NCI-H187 (cell line): ENCODE measurements at places on chromosomes 3 and 15.

- no peak for DNase-seq
These were observed 157.8 kb downstream of the PDCD6IP start for GRCh38 chr3:33956206-33956605.

DNA sequence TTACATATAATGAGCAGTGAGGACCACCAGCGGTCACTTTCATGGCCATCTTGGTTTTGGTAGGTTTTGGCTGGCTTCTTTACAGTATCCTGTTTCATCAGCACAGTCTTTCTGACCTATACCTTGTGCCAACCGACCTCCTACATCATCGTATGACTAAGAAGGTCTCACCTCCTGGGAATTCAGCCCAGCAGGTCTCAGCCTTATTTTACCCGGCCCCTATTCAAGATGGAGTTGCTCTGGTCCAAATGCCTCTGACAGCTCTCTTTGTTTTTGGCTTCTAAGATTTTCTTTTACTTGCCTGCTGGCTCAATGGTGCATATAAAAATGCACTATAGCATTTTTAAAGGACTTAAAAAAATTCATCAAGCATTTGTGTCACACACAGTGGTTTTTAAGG is 3.2 kb upstream of the MME start:
- no peak for DNase-seq

DNA sequence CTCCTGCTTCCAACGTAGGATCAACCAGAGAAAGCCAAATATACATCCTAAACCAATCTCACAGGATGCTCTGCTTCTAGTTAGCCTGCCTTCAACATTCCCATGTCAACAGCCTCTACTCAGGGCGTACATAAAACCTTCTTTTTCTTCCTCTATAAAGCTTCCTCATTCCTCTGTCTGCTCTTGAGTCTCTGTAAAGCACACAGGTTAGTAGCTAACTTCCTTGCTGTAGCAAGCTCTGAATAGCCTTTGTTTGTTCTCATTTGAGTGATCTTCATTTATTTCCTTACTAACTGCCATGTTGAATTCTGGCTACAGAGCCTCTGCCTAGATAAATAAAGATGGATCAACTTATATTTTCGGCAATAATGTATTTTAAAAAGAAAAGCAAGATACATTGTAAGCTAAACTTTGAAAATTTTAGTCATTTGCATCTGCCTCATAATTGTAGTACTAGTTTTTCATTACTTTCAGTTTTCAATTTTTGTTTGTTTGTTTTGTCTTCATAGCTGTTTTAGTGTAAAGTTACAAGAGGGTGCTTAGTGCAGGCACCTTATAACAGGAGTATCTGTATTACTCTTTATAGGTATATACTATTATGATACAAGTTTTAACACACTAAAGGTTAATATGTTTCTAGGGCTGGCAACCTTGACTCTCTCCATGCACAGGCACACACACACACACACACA is 498.2 kb downstream of the PYDC2 start:
- no peak for DNase-seq

DNA sequence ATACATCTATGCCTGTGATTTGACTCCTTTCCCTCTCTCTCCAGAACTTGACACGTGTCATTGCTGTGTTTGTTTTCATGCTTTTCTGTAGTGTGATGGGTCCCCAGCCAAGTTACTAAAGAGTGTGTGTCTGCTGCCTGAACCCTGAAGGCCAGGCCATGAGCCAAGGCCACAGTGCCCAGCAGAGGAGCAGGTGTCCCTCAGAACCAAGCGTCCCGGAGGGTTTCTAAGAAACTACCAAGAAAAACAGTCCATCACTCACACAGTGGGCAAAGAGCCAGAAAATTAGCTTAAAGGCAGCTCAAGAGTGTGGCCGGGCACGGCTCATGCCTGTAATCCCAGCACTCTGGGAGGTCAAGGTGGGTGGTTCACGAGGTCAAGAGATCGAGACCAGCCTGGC is 35.2 kb downstream of the FBXO45 start:
- DNase-seq: no peak

DNA sequence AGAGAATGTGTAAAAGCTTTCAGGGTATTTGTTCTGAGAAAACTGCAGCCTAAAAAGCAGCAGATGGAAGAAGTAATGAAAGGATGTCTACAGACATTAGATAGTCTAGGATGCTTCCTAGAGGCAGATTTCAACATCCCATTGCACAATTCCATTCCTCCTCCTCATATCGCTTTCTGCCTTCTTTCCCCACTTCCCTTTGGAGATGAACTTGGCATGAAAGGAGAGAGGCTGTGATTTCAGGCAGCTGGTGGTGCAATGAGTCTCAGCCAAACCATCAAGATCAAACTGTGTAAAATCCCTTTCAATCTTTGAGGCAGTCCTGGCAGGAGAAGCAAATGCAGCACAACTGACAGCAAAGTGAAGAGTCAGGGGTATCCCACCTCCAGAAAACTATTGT is 438.7 kb upstream of the KCNMB2 start:
- no peak for DNase-seq

GRCh38 chr15:63941698-63942465 is 104.4 kb downstream of the DAPK2 start:
- DNase-seq: no peak

- DNase-seq: no peak
These were observed 790 bp downstream of the DAZL start for GRCh38 chr3:16604433-16604832.

- no peak for DNase-seq
These were observed 27.1 kb downstream of the EIF2AK4 start for GRCh38 chr15:39961051-39961450.

DNA sequence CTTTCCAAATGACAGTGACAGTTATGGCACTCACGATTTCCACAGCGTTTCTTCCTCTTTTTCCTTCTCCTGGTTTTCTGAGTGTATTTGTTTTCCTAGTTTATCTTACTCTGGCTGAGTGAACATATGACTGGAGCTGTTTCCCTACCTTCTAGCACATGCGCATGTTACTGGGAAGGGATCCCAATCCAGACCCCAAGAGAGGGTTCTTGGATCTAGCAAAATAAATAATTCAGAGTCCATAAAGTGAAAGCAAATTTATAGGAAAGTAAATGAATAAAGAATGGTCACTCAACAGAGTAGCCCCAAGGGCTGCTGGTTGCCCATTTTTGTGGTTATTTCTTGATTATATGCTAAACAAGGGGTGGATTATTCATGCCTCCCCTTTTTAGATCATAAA is 23.8 kb downstream of the METTL6 start:
- no peak for DNase-seq

GRCh38 chr3:49461443-49462171 is 8.5 kb upstream of the DAG1 start:
- DNase-seq: no peak

DNA sequence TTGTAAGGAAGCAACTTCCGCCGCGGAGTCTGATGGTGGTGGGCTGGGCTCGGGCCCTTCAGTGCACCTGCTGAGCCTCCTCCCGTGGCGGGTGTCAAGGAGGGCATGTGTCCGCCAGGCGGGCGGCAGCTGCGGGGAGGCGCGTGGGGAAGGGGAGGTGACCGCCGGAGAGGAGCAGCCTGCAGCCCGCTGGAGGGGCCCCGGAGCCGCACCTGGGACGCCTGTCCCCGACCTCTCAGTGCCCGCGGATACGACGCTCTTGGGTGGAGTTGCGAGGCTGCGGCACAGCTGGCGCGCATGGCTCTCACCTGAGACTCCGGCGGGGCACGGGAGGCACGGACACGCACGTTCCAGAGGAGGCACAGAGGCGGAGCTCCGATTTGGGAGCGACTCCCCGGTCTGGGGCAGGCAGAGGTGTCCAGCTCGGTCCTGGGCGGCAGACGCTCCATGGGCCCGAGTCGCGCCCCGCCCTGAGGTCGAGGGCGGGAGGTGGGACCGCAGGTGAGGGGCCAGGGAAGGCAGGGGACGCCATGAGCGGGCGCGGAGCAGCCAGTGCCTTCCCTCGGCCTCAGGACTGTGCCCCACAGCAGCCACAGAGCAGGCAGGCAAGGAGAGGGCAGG is 50.2 kb upstream of the PRR20G start:
- DNase-seq: no peak

GRCh38 chr3:178671791-178672190 is 135.6 kb downstream of the KCNMB2 start:
- no peak for DNase-seq

- no peak for DNase-seq
These were observed 101.3 kb upstream of the HES1 start for GRCh38 chr3:194034346-194035336.

DNA sequence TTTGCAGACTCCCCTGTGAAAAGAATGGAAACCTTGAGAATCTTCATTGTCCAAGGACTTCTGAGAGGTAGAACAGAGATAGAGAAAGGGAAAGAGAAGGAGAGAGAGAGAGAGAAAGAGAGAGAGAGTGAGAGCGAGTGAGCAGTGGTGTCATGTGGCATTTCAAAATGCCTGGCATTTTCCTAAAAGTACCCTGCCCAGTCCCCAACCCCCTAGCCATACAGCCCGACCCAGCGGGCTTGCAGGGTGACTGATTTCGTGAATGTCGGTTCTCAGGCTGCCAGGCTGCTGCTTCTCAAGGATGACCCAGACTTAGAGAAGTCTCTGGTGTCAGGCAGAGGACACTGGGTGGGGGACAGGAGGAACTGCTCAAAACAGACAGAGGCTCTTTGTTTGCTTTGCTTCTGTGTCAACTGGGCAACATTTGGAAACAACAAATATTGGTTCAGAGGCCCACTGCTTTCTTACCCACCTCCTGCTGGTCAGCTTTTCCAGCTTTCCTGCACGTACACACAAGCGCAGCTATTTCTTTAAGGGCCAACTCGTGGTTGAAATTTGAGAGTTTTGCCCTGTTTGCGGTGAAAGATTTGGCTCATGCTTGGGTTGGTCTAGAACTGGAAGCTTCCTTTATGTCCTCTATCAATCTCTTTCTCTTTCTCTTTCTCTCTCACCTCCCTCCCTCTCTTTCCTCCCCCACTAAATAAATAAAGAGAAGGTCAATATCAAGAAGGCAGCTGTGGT is 3.7 kb upstream of the TF start:
- no peak for DNase-seq

- DNase-seq: no peak
These were observed 1099.3 kb upstream of the EPHA6 start for GRCh38 chr3:95715128-95715527.

GRCh38 chr3:98563661-98564281 is 29.6 kb downstream of the CPOX start:
- no peak for DNase-seq

GRCh38 chr3:135192929-135193328 is 397.9 kb downstream of the EPHB1 start:
- DNase-seq: no peak

DNA sequence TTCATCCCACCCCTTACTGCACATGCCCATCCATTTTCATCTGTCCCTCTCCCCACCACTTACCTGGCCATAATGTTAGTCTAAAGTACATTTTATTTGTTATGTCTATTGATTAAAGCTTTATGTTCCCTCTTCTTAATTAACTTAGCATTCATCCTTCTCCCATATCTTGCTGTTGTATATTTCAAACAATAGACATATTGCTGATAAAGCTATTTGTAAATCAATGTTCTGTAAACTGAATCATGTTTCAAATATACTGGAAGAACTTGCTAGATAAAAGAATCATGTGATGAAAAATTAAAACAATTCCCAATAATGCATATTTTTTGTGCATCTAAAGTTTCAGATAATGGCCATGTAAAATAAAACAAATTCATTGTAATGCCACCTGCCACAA is 249.2 kb downstream of the IGSF11 start:
- no peak for DNase-seq

GRCh38 chr3:68504201-68504600 is 428.1 kb downstream of the TAFA4 start:
- DNase-seq: no peak

DNA sequence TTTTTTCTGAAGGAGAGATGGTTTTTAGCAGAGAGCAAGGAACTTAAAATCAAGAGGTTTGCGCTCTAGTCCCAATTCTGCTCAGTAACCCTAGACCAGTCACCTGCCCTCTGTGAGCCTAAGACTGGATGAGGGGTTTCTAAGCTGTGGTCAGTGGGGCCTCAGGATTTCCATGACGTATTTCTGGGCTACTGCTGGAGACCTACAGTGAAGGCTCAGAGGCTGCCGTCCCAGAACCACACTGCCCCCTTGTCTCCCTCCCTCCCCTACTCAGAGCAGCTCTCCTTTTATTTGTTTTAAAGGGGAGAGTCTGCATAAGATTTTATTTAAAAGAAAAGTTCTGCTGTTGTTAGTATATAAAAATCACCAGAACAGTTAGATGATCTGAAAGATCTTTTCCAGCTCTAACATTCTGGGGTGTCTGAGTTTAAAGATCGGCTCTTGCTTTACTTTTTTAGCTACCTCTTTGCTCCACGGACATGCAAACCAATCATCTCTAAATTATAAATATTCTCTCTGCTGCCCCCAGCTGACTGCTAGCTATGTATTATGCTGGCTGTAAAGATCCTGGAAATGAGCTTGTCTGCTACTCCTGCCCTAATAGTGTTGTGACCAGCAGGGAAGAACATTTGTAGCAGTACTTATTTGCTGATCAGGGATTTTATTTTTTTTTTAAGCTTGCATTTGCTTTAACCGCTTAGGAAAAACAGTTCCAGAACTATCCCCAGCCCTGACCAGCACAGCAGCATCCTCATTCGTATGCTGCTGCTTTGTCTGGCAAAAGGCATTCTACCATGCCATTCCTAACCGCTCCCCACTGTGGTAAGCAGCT is 28.6 kb upstream of the NDUFB4 start:
- DNase-seq: no peak

DNA sequence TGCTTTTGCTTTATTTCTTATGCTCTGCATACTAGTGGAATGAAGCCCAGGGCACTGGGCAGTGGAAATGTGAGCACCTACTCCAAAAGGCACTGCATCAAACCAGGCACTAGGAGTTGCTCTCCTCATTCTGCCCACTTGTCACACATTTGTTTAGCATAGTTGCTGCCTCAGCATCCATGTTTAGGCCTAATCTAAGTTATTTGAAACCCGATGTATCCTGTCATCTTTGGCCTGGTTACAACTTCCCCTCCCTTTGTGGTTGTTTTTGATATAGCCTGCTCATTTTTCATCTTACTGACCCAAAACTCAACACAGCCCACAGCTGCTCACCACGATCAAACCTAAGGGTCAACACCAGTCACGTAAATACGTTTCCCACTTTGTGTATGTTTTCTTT is 82.2 kb upstream of the SELENOK start:
- DNase-seq: no peak

- DNase-seq: no peak
These were observed 10.1 kb upstream of the FOXB1 start for GRCh38 chr15:59993950-59994401.

DNA sequence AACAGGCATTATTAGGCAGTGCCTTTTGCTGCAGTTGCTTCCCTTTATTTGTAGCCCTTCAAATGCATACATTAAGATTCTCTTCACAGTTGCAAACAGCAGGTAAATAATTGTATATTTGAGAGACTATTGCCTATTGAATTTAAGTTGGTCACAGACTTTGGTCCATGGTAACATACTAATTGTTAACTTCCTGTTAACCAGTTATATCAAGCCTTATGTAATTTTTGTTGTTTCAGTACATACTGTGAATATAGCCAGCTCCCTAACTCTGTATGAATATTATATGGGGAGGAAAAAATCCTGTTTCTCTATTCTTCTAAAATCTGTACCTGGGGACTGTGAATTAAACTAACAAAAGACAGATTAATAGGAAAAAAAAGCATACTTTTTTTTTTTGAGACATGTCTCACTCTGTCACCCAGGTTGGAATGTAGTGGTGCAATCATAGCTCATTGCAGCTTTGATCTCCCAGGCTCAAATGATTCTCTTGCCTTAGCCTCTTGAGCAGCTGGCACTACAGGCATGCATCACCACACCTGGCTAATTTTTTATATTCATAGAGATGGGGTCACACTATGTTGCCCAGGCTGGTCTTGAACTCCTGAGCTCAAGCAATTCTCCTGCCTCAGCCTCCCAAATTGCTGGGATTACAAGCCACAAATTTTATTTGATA is 53.2 kb downstream of the CHL1 start:
- DNase-seq: no peak
